ENCODE measurements at places on chromosomes 2 and 18. TPM values are rescaled to one million over a fixed set of nuclear protein-coding genes. Genes with fewer than 3 reads are reported as not detected.
A peak's percentile ranks its signal among the peaks of the same experiment; 100 is the strongest.

- H3K27me3 ChIP-seq = no peaks in the 10 kb centered on the region
- H3K4me1 ChIP-seq = no peaks in the 10 kb centered on the region
- no peak for DNase-seq
- no peak overlapping the region for H3K4me3 ChIP-seq
- no peaks in the 10 kb centered on the region for H3K36me3 ChIP-seq
These were observed 38.2 kb downstream of the CRIM1 start for GRCh38 chr2:36393738-36394256.

DNA sequence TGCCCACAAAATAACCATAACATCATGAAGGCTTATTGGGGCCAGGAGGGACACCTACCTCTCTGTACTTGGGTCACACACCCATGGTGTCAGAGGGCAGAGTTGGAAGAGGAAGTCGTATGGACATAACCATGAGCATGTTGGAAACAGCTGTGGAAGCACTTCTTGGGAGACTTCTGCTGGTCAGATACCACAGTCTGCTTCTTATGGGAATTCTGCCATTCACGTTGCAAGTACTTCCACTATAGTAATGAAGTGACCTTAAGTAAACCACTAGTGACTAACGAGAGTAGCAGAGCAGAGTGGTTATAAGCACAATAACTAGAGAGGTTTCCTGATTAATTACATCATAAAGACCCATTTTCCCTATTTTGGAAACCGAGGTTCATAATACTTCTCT, 61.1 kb upstream of the TFPI start:
- no peak overlapping the region for H3K27ac ChIP-seq
- H3K4me3 ChIP-seq = no peak overlapping the region
- H3K36me3 ChIP-seq = no peaks in the 10 kb centered on the region
- peaks cover 1% of the 10 kb centered on the region for H3K27me3 ChIP-seq
- no peaks in the 10 kb centered on the region for H3K4me1 ChIP-seq

DNA sequence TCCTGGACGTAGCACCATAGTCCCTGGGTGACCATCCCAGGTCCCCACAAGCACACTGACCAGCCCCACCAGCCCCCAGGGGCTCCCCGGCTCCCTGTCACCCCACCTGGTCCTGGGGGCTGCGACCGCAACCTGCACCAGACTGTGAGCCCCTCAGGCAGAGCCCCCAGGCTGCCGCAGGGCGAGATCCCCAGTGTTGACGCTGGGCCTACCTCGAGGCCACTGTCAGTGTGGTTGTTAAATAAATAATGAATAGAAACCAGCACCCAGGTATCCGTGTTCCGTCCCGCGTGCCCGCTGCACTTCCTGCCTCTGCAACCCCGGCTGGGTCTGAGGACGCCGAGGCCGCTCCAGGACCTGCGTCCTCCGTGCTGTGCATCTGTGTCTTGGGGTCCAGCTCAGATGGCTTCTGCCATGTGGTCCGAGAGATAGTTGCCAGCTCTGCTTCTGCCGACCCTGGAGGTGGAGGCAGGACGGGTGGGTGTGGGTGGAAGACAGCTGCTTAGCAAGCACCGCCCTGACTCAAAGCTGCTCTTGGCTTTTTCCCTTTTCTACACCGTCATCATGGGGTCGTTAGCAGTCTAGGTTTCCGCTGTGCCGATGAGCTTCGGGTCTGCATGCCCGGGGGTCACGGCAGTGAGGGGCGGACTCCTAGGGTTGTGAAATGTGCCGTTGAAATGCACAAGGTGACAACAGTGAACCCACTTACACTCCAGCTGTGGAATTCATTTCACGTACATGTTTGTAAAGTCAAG, 74.2 kb downstream of the NFATC1 start:
- DNase-seq = no peak
- no peak overlapping the region for H3K4me3 ChIP-seq
- peaks cover 2% of the 10 kb centered on the region for H3K4me1 ChIP-seq
- no peaks in the 10 kb centered on the region for H3K27me3 ChIP-seq

DNA sequence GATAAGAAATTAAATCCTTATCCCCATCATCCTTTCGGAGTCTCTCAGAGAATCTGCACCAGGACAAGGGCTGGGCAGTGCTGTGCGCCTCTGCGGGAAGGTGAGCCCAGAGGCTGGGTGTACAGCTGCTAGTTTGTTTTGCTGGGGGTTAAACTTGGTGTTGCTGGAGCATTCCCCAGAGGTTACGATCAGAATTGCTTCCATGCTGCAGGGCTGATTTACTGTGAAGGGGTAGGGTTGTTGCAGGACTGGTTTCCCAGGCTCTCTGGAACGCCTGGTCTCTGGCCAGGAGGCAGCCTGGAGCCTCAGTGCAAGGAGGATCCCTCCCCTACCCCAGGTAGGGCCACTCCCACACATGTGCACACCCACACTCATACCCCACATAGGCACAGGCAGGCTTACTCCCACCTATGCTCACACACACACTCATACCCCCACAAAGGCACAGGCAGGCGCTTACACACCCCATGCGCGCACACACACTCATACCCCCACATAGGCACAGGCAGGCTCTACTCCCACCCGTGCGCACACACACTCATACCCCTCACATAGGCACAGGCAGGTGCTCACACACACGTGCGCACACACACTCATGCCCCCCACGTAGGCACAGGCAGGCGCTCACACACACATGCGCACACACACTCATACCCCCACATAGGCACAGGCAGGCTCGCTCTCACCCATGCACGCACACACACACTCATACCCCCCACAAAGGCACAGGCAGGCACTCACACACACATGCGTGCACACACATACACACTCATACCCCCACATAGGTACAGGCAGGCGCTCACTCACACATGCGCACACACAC, 11.3 kb downstream of the CNNM4 start:
- H3K4me1 ChIP-seq = peaks cover 22% of the 10 kb centered on the region
- no peak overlapping the region for H3K27ac ChIP-seq
- H3K27me3 ChIP-seq = no peaks in the 10 kb centered on the region
- peaks cover 2% of the 10 kb centered on the region for H3K36me3 ChIP-seq

DNA sequence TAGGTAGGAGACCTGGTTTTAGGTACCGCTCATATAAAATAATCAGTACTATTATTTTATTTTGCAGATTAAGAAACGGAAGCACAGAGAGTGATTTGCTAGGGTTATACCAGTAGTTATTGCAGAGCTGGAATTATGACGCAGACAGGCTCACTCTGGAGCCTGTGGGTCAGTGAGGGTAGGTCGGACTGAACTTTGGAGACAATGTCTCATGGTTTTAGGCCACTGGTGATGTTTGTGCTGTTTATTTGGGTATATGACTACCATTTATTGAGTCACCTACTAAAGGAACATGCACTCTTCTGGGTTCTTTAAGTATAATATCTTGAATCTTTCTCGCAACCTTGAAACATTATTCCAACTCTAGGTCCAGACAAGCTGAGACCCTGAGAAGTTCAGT, 33.5 kb upstream of the IL1R1 start:
- H3K27me3 ChIP-seq = peaks cover 11% of the 10 kb centered on the region
- H3K4me3 ChIP-seq = no peak overlapping the region
- peaks cover 24% of the 10 kb centered on the region for H3K36me3 ChIP-seq
- peaks cover 73% of the 10 kb centered on the region for H3K4me1 ChIP-seq
- no peak overlapping the region for H3K27ac ChIP-seq

- H3K4me3 ChIP-seq = no peak overlapping the region
- no peaks in the 10 kb centered on the region for H3K36me3 ChIP-seq
- H3K27me3 ChIP-seq = no peaks in the 10 kb centered on the region
- no peaks in the 10 kb centered on the region for H3K4me1 ChIP-seq
- DNase-seq = no peak
- no peak overlapping the region for H3K27ac ChIP-seq
These were observed 977.6 kb downstream of the SUCLG1 start for GRCh38 chr2:83481436-83481835.

DNA sequence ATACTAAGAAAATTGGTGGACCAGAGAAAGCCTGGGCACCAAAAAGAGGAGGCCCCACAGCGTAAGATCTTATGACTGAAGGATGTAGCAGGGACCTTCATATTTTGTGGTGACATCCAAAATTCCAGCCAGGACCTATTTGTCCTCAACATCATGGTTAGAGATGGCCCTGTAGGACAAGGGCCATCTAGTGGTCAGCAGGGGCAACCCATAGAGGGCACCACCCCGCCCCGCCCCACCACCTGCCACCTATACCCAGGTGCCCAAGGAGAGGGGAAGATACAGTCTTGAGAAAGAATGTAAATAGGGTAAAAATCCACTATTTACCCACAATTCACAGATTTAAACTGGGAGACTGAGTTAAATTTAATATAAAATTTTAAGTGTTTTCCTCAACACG, 59.6 kb upstream of the TMEM163 start:
- no peak overlapping the region for H3K27ac ChIP-seq
- H3K4me3 ChIP-seq = no peak overlapping the region
- peaks cover 16% of the 10 kb centered on the region for H3K4me1 ChIP-seq
- peaks cover 2% of the 10 kb centered on the region for H3K27me3 ChIP-seq
- no peaks in the 10 kb centered on the region for H3K36me3 ChIP-seq
- peak; percentile 22 for DNase-seq

DNA sequence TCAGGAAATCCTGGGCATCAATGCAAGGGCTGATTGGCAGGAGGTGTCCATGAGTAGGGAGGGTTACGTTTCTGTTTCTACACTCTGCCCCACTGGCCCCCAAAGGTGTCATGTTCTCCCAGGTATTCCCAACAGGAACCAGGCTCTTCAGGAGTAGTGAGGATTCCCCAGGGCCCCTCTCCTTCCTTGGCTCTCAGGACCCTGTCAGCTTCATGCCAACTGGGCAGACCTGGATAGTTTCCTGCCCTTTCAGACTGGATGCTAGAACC, 480.6 kb upstream of the HS6ST1 start:
- H3K27me3 ChIP-seq = no peaks in the 10 kb centered on the region
- no peak overlapping the region for H3K4me3 ChIP-seq
- H3K27ac ChIP-seq = no peak overlapping the region
- DNase-seq = no peak

GRCh38 chr2:22282220-22282619, 1102.8 kb upstream of the KLHL29 start:
- H3K27me3 ChIP-seq = no peaks in the 10 kb centered on the region
- DNase-seq = no peak
- no peak overlapping the region for H3K4me3 ChIP-seq
- no peaks in the 10 kb centered on the region for H3K36me3 ChIP-seq
- no peaks in the 10 kb centered on the region for H3K4me1 ChIP-seq

DNA sequence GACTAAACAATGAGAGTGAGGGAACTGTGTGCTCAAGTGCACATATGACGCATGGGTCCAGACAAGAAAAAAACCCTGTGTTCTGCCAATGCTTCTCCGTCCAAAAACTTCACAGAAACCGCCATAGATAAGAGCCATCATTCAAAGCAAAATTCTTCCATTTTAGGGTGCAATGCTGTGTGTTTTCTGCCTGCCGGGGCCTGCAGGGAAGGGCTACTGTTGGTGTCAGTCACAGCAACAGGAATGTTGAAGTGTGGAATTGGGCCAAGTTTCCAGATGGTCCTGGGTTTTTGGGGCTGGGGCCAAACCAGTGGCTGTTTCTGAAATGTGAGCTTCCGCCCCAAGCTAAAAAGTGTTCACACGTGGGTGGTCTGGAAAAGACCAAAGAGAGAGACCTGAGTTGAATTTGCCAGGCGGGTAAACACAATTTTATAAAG, 677 bp upstream of the MC2R start:
- no peaks in the 10 kb centered on the region for H3K36me3 ChIP-seq
- DNase-seq = no peak
- no peaks in the 10 kb centered on the region for H3K27me3 ChIP-seq
- no peaks in the 10 kb centered on the region for H3K4me1 ChIP-seq
- no peak overlapping the region for H3K4me3 ChIP-seq

DNA sequence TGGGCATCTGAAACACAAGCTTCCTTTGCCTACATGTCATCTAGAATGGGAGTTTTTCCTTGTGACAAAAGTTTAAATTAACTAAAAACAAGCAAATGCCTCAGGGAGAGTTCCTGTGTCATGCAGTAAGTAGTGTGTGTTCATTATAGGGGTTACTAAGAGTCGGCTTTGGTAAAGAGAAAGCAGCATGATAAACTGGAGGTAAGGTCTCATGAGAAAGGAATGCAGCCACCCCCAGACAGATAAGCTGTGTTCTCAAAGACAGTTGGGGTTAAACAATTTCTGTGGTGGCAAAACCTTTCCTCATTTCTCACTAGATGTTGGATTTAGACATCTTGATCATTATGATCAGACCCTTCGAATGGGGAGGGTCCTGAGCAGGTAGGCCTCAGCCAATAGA, 129.7 kb downstream of the MAP4K4 start:
- peaks cover 40% of the 10 kb centered on the region for H3K36me3 ChIP-seq
- no peaks in the 10 kb centered on the region for H3K27me3 ChIP-seq
- peaks cover 76% of the 10 kb centered on the region for H3K4me1 ChIP-seq
- H3K4me3 ChIP-seq = no peak overlapping the region

GRCh38 chr2:114814355-114814754, 371.9 kb downstream of the DPP10 start:
- H3K27ac ChIP-seq = no peak overlapping the region
- no peak for DNase-seq
- H3K27me3 ChIP-seq = no peaks in the 10 kb centered on the region
- no peaks in the 10 kb centered on the region for H3K4me1 ChIP-seq
- no peaks in the 10 kb centered on the region for H3K36me3 ChIP-seq

DNA sequence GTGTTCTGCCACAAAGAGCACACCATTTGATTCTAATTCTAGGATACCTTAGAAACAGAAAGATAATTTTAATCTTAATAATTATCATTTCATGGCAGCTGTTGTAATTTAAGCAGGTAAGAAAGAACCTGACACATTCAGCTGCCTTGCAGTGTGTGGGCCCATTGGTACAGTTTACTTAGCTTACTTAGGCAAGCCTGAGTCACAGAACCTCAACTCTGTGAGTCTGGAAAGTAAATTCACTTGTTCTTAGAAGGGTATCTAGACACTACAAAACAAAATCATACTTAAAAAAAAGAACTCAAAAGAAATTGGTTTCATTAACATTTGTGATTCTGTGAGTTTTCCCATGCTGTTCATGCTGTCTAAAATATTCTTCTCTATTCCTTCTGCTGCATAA, 956.3 kb upstream of the SLC39A10 start:
- peaks cover 2% of the 10 kb centered on the region for H3K27me3 ChIP-seq
- H3K4me3 ChIP-seq = no peak overlapping the region
- no peak for DNase-seq
- no peak overlapping the region for H3K27ac ChIP-seq
- no peaks in the 10 kb centered on the region for H3K4me1 ChIP-seq
- no peaks in the 10 kb centered on the region for H3K36me3 ChIP-seq

SLC4A5 gene
- total RNA-seq = 2.7 TPM

NFATC1 gene
- 104 TPM for total RNA-seq

NEMP2 gene
- total RNA-seq = 25.1 TPM

FAM124B gene
- 0.87 TPM for total RNA-seq

AQP12B gene
- not detected for total RNA-seq

FAHD2A gene
- 41.2 TPM for total RNA-seq

PAIP2B gene
- total RNA-seq = 3.0 TPM

DYNAP gene
- total RNA-seq = not detected
